ENCODE measurements at places on chromosomes 11 and 22.

- no peak for DNase-seq
Observed at GRCh38 chr11:17918049-17918605, 94.7 kb downstream of the SERGEF start.

DNA sequence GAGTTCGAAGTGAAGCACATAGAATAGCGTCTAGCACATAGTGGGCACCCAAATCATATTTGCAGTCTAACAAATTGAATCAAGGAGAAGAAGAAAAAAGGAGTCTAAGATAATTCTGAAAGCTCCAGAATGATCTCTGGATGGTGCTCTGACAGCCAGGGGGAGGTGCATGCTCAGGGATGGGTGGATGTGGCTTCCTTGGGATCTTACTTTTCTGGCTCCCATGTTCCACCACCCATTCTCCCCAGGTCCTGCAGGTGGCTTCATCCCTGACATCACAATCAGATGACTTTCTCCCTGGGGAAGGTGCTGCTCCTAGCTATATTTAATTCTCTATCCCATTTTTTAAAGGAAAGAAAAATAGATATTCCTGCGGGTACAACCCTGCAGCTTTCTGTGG, 381.9 kb downstream of the CADM1 start:
- DNase-seq: no peak

- no peak for DNase-seq
Observed at GRCh38 chr11:27563641-27564040, 57.1 kb upstream of the LIN7C start.

DNA sequence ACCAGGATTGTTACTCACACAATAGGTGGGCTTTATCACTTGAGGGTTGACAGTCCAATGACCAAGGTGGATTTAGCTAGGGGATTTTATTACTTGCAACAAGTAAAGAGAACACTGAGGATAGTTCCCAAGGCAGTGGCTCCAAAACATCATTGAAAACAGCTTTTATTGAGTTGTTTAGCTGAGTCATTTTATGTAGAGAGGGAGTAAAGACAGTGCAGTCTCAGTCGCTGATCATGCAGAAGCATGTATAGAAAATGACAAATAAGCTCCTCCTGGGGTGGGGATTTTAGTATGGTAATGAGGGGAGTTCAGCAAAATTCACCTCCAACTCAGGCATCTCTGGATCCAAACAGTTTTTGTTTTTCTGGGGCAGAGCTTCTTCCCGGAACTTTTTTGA, 163.0 kb upstream of the CCDC179 start:
- DNase-seq: no peak

- peak; percentile 60 for DNase-seq
Observed at GRCh38 chr11:11415901-11416300, 62.9 kb upstream of the CSNK2A3 start.

GRCh38 chr11:23364076-23364475, 503.8 kb upstream of the CCDC179 start:
- DNase-seq: peak; percentile 10

- DNase-seq: no peak
Observed at GRCh38 chr11:93662175-93662570, 691 bp downstream of the CEP295 start.
